Activated T-helper 1 cell treated with anti-CD3 and anti-CD28 coated beads, Interleukin-2, amount 50 U/mL, for 16 hours (primary cell): ENCODE measurements at places on chromosomes 7 and 10.

DNA sequence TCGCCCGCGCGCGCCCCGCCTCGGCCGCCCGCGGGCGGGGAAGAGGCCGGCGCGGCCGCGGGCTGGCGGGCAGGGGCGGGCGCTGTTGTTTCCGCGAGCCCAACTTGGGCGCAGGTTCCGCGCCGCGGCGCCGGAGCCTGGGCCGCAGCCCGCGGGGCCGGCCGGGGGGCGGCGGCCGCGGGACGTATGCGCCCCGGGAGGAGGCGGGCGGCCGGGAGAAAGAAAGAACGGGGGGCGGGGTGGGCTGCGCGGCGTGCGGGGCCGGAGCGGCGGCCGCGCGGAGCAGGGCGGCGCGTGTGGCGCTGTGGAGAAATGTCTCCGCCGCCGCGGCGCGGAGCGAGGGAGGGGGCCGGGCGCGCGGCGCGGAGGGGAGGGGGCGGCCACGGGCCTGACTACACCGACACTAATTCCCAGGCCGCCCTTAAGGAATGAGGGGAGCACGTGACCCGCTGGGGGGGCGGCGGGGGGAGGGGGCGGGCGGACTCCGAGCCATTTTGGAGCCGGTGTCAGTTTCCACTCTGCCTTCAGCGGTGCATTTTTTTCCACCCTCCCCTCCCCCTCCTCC is at the start of gene BMI1:
Gene BMI1, plus strand, starts transcription at position 509 of the 565 bp plus-strand sequence. CDS start 5,351 bp downstream, outside the sequence.
- DNase-seq: peak; percentile 60

- no peak for DNase-seq
These were observed 149.7 kb downstream of the FRMD4A start for GRCh38 chr10:14180911-14181566.

DNA sequence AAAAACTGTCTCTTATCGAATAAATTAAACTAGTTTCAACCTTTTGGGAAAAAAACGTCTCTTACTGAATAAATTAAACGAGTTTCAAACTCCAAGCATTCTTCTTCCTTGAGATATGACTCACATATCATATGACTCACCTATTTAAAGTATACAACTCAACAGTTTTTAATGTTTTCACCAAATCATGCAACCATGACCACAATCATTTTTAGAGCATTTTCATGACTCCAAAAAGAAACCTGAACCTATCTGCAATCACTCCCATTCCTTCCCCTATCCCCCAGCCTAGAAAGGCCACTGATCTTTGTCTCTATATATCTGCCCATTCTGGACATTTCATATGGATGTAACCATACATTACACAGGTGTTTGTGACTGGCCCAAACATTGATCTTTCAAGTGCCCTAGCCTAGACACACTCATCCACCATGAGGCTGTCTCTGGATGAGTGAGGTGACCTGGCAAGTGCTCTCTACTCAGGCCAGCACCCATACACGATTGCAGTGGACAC is 115.3 kb downstream of the PIP4K2A start:
- DNase-seq: no peak

GRCh38 chr10:11699550-11700097 is 42.6 kb upstream of the ECHDC3 start:
- no peak for DNase-seq

DNA sequence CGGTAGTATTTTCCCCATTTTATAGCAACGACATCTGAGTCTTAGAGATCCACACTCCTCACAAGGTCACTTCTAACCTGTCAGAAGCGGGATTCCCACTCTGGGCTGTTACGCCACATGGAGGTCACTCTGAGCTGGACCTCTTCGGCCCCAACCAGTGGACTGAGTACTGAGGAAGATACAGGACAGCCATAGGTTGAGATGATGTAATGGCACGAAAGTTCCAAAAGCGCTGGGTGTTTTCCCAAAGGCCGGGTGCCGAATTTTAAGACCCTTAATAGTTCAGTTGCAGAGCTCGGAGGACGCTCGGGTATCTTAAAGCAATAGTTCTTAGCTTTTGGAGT is 699 bp downstream of the GHITM start:
- no peak for DNase-seq

GRCh38 chr10:3881622-3882021 is 96.6 kb upstream of the KLF6 start:
- DNase-seq: no peak

DNA sequence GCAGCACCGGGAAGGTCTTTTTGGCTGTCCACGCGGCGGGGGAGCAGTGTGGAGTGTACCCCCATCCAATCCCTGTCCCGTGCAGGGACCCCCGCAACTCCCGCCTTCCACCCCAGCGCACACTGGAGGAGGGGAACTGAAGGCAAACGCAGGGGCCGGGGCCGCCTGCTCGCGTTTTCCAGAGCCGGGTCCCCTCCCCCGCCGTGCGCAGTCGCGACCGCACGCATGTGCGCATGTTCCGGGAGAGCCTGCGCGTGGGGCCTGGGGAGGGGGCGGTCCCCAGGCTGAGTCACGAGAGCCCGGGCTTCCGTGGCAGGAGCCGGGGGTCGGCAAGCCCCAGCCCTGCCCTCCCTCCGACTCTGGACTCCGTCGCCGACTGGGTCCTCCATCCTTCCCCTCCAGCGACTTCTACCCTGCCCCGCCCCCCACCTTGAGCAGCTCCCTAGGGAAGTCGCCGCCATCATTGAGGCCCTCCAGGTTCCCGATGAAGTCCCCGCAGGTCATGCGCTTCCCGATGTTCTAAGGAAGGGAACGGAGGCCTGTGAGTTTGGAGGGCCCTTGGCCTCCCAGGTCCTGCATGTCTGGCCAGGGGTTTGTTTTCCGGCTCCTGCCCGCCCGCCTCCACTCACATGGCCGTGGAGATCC is 8.0 kb downstream of the PSD start:
- no peak for DNase-seq

- no peak for DNase-seq
These were observed 56.7 kb downstream of the BMPR1A start for GRCh38 chr10:86813101-86813500.

GRCh38 chr7:93029056-93029455 is 88.7 kb downstream of the SAMD9 start:
- no peak for DNase-seq

- DNase-seq: no peak
These were observed 8.9 kb downstream of the HOXA4 start for GRCh38 chr7:27121684-27122076.

- no peak for DNase-seq
These were observed 17.7 kb upstream of the ZNRF2 start for GRCh38 chr7:30266686-30267085.
